ENCODE measurements at places on chromosomes 11 and 22.

DNA sequence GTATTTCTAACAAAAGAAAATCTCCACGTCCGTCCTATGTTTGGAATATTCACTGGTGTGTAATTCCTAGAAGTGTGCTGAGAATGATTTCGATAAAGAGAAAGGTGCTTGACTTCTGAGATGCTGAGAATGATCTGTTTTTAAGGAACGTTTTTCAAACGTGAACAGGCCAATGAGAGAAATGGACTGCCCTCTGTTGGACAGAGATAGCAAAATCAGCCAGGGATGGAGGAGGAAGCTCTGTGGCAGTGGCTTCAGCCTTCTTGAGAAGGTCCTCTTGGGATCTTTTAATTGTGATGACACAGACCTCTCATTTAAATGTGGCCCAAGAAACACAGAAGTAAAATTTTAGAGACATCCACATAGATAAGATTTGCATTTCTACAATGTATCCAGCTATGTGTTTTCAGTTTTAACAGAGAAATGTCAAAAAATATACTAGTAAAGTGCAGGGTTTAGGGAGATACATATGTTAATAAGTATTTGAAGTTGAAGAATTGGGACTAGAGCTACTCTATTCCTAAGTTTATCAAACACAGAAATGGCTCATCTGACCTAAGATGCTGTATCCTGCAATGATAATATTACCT, 84.0 kb upstream of the RCN1 start:
- no peak for DNase-seq

DNA sequence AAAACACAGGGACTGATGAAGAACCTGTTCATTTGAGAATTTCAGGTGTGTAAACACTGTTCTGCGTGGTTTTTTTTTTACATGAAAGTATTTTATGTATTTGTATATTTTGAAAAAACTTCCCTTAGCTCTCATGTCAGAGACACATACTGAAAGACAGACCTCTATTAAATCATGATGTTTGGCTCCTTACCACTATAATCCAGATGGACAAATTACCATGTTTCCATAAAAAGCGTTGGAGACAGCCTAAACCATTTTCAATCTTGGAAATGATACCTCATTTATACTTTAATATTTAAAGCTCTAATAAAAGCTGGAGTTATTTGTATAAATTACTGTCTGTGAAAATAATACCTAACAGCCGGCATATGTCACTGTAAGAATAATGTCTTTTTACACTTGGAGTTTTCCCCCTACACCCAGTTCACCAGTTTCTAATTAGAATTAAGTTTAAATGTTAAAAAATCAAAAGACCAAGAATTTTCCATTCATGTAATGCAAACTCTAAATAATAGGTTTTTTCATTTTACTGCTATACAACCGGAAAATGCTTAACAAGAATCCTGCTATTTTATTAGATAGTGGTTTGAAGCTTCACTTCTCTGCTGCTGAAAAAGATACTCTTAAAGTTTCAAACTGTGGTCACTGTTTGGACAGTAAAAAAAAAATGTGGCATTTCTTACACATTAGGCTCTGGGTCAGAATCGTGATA, 30.8 kb downstream of the APLP2 start:
- DNase-seq: no peak

DNA sequence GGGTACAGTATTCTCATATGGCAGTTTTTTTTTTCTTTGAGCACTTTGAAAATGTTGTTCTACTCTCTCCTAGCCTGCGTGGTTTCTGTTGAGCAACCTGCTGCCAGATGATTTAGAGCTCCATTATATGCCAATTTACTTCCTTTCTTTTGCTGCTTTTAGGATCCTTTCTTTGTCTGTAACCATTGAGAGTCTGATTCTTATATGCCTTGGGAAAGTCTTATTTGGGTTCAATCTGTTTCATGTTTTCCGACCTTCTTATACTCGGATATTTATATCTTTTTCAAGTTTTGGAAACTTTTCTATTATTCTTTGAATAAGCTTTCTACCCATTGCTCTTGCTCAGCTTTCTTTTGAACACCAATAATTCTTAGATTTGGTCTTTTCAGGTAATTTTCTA, 138.1 kb upstream of the RAG2 start:
- no peak for DNase-seq

GRCh38 chr22:21921729-21922128, 30.9 kb downstream of the PPM1F start:
- DNase-seq: no peak

- no peak for DNase-seq
These were observed 20.9 kb downstream of the SERGEF start for GRCh38 chr11:17991783-17992433.

GRCh38 chr22:46776876-46777608, 14.6 kb downstream of the TBC1D22A start:
- DNase-seq: no peak

GRCh38 chr22:29211066-29211465, 5.4 kb downstream of the EMID1 start:
- no peak for DNase-seq

- DNase-seq: peak; percentile 47
These were observed 7.1 kb downstream of the CD44 start for GRCh38 chr11:35146074-35146521.

DNA sequence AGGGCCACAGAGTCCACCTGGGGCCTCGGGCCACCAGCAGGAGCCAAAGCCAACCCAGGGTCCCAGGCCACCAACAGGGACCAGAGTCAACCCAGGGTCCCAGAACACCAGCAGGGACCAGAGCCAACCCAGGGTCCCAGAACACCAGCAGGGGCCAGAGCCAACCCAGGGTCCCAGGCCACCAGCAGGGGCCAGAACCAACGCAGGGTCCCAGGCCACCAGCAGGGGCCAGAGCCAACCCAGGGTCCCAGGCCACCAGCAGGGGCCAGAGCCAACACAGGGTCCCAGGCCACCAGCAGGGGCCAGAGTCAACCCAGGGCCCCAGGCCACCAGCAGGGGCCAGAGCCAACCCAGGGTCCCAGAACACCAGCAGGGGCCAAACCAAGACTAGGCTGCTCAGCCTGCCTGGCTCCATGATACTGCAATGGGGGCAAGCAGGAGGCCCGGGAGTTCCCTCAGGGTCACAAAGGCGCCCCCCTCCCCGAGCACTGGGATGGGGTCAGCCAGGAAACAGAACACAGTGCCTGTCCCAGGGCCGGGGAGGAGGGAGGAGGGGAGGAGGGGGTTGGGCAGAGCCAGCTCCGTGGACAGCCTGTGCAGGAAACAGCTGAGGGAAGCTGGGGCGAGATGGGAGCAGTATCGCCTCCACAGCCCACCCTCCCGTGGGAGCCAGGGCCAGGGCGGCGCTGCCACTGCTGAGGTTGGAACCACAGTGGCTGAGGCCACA, 62.0 kb upstream of the PRR5 start:
- no peak for DNase-seq

DNA sequence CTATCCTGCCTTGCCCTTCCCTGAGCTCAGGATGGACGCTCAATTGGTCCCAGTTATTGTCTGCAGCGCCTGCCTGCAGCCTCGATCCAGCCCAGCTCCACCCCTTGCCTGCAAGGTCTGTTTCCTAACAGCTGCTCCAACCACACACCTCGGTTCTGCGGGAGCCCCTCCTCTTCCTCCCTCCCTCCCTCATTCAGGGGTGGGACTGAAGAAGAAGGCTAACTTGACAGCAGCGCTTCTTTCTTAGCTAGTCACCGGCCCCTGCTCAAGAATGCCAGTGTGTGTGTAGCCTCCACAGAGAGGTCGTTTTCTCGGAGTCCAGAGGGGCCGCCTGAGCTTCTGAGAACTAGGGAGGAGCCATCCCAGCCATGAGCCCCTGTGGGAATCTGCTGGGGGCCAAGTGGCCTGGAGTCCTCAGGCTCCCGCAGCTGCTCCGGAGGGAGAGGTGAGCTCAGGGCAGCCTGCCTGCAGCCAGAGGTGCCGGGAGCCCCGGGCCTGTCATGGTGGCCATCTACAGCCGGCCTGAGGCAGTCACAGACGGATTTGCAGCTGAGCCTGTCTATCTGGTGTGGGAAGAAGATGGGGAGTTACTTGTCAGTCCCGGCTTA, 36.1 kb downstream of the LIMK2 start:
- peak; percentile 22 for DNase-seq

- no peak for DNase-seq
These were observed 48.7 kb upstream of the EP300 start for GRCh38 chr22:41043722-41044121.

DNA sequence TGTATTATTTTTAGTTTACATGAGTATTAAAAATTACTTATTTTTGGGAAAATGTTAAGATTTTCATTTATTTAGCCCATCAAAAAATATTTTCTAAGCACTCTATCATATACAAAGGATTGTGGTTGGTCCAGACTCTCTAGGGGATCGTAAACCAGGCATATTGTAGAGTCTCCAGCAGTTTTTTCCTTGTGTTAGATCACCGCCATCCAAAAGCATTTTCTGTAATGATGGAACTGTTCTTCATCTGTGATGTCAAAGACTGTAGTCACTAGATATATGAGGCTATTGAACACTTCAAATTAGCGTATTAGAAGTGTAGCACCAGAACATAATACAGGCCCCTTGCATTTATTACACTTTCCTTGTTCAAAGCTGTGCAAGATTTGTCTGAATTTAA, 154.9 kb downstream of the SBF2 start:
- DNase-seq: no peak

- no peak for DNase-seq
These were observed 238.1 kb upstream of the BLID start for GRCh38 chr11:122354025-122354697.

DNA sequence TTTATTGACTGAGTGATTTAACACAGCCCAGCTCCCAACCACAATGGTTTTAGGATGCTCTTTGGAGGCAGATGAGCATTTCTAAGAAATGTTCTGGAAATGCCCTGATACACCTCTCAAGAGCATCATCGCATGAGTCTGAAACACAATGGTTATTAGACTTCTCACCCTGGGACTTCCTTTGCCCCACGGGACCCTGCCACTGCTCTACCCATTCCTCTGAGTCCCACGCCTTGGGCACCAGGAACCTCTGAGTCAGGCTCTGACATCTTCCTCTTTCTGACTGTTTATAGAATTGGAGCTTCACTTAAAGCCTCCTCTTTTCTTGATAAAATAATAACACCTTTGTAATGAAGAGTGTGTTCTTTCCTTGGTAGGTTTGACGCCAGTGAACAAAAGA, 85.6 kb upstream of the PARVA start:
- DNase-seq: no peak

DNA sequence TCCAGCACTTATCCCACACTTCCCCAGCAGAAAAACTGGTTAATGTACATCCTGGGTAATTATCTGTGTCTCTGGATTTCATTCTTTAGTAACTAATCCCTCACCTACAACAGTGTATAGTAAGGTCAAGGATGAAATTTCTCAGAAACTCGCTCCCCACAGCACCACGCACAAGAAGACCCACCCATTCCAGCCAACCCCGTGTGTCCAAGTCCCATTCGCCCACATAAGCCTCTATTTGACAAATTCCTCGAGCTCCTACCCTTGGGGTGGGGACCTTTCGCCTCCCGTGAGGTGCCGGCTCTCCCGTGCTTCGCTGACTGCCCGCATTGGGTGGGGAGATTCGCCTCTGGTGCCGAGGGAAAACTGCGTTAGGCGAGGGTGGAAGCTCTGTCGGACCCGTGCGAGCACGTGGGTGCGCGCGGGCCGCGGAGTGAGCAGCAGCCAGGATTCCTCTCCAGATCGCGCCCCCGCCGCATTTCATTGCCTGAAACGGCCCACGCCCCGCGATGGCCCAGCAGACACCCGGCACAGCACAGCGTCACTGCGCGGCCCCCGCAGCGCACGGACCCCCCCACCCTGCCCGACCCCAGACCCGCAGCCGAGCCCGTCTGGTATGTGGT, 866 bp downstream of the EXPH5 start:
- no peak for DNase-seq

Measured in stimulated activated CD4-positive, alpha-beta T cell treated with anti-CD3 and anti-CD28 coated beads, Interleukin-1b, Interleukin-23, amount 100 ng/mL, for 1 hour (primary cell).